Left renal pelvis (tissue), 4 donors: ENCODE measurements at places on chromosomes 2 and 18. TPM values are rescaled to one million over a fixed set of nuclear protein-coding genes. Genes with fewer than 3 reads are reported as not detected.

DNA sequence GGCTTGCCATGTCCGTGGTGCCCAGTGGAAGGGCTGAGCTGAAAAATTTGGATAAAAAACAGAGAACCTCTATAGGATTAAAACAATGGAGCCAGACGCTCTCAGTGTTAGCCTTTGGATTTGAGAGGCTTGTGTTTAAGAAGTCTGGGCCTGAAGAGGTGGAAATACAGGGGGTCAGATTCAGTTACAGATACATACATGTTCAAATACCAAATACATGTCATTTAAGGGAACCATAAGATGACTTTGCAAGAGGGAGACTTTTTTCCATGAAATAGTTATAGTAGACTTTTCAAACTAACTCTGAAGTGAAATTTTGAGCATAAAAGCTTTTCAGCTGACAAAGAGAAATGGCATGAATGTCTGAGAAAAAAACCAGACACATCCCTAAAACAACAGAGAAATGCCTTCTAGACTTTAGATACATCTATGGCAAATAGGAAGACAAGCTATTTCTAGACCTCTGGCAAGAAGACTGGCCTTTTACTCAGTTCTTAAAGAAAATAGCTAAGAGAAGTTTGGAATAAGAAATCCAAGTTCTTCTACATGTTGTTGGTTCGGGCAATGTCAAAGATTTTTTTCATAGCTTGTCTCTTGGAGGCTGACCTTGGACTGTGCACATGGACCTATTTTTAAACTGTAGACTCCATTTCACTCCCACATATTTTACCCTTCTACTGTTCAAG lies 112.9 kb downstream of the LTBP1 start:
- no peak for DNase-seq

DSG4 gene
- polyA plus RNA-seq, result 0.05 TPM

DNA sequence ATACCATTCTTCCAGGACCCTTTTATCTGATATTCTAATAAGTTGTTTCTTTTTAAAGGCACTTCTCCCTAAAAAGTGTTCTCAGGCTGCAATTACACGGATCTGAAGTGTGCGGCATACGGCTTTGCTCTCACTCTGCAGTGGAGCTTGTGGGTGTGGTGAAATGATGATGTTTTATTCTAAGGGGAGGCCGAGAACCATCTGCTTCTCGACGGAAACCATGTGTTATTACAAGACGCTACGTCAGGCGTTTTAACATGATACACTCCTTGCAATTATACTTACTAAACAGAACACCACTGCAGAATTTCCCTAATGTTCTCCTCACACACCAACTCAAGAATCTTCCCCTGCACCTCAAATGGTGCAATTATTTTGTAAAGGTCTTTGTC lies 34.9 kb upstream of the CTDP1 start:
- no peak for DNase-seq

DNA sequence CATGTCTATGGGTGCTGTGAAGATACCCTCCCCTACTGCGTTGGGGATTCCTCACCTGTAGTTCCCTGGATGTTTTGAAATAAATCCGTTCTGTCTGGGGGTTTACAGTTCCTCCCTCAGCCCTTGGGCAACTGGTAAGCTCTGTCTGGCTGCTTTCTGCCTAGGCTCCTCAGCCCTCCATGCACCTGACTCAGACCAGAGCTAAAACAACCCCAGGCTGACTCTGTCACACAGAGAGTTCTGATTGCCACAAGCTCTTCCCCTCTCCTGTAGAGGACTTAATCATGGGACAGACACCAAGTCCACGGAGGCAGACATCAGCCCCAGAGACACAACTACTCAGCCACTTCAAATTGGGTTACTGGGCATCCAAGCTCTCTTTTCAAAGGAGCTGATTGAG lies 6.3 kb downstream of the VIT start:
- DNase-seq, result no peak

DNA sequence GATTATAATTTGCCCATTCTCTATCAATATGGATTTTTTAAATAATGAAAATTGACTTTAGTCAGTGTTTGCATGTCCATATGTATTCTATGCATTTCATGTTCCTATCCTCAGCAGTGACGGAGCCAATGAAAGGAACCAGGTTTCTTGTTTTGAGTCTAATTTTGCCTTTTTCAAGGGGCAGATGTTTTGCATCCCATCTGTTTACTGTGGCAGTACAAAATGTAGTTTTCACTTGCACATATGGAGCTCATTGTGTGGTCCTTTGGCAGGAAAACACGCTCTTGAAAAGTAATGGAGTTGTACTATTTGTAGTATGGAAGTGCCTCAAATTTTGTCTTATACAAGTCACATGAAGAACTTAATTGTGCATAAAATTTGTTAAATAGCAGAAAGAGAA lies 127.8 kb downstream of the AGPS start:
- DNase-seq, result peak; percentile 46

RAX gene
- polyA plus RNA-seq, result not detected

GRCh38 chr18:63131106-63131958 lies 188.2 kb downstream of the BCL2 start:
- no peak for DNase-seq

DNA sequence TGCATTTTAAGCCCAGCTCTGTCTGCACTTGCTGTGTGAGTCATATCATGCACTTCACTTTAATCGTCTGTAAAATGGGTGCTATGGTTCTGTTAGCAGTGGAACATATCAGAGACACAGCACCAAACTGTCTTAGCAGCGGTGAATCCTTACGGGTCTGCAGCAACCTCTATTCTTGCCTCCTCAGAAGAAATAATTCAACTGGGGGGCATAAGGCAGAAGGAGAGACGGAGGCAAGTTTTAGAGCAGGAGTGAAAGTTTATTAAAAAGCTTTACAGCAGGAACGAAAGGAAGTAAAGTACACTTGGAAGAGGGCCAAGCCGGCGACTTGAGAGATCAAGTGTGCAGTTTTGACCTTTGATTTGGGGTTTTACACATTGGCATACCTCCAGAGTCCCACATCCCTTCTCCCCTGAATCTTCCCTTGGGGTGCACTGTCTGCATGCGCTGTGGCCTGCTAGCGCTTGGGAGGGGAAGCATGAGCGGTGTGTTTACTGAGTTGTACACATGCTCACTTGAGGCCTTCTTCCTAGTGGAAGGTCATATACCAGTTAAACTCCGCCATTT lies 109.8 kb downstream of the DDX1 start:
- DNase-seq, result no peak

DNA sequence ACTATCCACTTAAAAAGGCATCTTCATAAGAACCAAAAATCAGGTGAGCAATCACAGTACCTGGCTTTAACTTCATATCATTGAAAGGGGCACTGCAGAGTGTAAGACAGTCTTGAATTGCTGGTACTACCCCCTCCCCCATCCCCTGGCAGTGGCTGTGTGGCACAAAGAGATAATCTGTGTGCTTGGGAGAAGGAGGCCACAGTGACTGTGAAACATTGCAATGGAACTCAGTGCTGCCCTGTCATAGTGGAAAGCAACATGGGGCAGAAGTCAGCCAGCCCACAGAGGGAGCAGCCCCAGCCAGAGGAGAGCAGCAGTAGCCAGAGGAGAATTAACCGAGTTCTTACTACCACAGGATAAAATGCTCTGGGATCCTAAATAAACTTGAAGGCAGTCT lies 45.3 kb upstream of the UGP2 start:
- no peak for DNase-seq

DNA sequence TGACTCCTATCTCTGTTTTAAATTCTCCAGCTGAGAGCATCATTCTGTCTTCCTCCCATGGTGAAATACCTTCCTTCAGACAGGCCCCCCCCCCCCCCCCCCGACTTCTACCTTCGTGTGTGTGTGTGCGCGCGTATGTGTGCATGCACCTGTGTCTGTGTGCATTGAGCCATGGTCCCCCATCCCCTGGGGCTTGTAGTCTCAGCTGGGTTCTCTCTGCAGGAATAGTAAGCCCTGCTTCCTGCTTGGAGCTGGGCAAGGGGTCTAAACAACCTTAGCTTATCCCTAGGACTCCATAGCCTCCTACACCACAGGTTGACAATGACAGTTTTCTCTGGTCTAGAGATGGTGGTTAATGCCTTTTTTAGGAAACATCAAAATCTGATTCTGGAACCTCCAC lies 427.5 kb upstream of the KLHL29 start:
- DNase-seq, result no peak

DNA sequence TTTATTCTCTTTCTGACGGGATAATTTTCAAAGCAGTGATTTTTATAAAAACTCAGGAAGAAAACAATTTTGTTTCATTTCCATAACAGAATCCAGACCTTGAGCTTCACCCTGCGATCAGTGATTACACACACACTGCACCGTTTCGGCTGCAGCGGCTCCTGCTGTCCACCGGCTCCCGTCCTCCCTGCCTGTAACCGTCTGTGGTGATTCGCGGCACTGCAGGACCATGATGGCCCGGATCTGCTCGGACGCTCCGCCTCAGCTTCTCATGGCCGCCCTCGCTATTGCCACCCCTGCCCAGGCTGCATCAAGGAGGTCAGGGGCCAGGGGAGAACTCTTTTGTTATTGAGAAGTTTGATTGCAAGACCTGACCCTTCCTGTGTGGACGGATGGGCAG lies 246.1 kb downstream of the TWIST2 start:
- no peak for DNase-seq

GRCh38 chr18:77711096-77711495 lies 461.4 kb downstream of the GALR1 start:
- no peak for DNase-seq

DNA sequence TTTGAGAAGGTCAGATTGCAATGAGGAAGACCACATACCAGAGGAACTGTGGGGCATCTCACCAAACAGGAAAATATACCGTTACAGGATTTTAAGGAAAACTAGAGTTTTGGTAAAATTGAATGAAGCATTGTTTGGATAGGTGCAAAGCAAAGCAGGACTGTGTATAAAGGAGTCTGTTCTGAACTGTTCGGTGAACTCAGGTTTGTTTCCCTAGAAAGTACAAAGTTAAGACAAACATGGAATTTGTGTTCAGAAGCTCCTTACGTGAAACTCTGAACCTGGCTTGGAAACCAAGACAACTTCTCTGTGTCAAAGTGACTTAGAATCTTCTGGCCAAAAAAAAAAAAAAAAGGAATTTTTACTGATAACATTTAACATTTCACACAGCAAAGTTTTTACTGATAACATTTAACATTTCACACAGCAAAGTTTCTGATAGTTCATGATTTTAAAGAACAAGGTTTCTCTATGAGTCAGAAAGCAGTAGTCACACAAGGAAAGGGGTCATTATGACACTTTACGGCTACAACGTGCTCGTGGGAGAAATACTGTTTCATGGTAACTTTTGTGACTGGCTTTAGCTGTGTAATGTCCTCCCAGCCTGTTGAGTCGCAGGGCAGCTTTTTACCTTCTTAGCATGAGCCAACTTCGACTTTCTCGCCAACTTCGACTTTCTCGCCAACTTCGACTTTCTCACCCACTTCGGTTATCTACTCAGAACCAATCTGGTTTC lies 21.2 kb upstream of the TET3 start:
- DNase-seq, result no peak

DNA sequence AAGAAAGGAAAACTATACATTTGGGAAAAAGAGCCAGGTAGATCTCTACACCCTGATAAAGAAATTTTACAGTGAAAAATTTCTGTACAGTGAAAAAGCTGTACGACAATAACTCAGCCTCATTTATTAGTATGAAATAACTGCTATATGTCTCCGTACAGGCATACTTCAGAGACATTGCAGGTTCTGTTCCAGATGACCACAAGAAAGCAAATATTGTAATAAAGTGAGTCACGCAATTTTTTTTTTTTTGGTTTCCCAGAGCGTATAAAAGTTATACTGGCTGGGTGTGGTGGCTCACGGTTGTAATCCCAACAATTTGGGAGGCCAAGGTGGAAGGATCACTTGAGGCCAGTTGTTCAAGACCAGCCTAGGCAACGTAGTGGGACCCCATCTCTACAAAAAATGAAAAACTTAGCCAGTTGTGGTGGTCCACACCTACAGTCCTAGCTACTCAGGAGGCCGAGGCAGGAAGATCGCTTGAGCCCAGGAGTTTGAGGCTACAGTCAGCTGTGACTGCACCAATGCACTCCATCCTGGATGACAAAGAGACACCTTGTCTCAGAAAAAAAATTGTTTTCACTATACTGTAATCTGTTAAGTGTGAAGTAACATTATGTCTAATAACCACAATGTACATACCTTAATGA lies 28.2 kb upstream of the AMMECR1L start:
- no peak for DNase-seq

- DNase-seq, result no peak
These were observed 69.5 kb downstream of the GPD2 start for GRCh38 chr2:156505696-156506095.

DNA sequence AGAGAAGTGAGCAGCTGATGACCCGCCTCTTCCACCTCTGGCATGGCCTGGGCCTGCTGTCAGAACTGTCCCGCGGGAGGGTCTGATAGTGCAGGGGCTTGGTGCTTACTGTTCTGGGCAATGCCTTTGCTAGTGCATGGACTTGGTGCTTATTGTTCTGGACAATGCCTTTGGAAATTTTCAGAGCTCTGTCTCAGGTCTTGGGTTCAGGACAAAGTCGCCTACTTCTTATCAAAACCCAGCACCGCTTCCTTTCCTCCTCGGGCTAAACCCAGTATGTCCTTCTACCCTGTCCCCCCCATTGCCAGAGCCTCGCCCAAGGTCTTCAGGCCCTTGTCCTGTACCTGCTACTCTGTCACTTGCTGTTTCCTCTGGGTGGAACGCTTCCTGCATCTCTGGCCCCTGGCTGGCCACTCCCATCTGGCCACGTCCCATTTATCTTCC lies 149.6 kb downstream of the ACKR3 start:
- no peak for DNase-seq

ANTXR1 gene
- polyA plus RNA-seq, result 103 TPM

DNA sequence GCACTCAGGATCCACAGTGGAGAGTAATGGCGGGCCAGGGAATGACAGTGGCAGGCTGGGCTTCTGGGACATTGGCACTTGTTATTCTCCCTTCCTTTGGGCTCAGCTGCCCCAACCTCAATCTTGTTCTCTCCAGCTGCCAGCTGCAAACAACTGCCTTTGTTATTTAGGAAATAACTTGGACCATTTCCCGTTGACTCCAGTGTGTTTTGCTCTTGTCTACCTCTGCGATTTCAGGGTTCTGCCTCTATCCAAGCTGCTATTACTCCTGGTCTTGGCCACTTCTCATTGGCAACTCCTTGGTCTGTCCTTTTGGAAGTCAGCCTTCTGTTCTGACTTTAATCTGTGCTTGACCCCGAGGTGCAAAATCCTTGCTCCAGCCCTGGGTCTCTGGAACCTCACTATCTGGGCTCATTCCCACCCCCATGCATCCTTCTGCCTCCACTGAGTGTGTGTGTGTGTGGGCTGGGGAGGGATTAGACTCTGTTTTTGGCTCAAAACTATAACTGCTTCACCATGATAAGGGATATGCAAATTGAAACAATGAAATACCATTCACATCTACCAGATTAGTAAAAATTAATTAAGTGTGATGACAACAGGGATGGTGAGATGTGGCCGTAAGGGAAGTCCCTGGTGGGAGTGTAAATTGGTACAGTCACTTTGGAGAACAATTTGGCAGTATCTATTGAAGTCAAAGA lies 134.1 kb upstream of the CXCR4 start:
- no peak for DNase-seq

DNA sequence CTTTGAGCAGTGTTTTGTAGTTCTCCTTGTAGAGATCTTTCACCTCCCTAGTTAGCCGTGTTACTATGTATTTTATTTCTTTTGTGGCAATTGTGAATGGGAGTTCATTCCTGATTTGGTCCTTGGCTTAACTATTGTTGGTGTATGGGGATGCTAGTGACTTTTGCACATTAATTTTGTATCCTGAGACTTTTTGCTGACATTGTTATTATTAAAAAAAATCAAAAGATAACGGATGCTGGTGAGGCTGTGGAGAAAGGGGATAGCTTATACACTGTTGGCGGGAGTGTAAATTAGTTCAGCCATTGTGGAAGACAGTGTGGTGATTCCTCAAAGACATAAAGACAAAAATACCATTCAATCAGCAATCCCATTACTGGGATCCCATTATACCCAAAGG lies 17.0 kb upstream of the ZNF397 start:
- DNase-seq, result no peak
